ENCODE measurements at places on chromosomes 4 and X. TPM values are rescaled to one million over a fixed set of nuclear protein-coding genes. Genes with fewer than 3 reads are reported as not detected.

Gene SPRY1
- 2.4 TPM for total RNA-seq

Gene HELT
- not detected for total RNA-seq

Gene AKAP4
- total RNA-seq: not detected

Gene GYPA
- total RNA-seq: not detected

Gene SHROOM2
- total RNA-seq: 0.48 TPM
